ENCODE measurements at places on chromosomes 4 and X.
A peak's percentile ranks its signal among the peaks of the same experiment; 100 is the strongest.

DNA sequence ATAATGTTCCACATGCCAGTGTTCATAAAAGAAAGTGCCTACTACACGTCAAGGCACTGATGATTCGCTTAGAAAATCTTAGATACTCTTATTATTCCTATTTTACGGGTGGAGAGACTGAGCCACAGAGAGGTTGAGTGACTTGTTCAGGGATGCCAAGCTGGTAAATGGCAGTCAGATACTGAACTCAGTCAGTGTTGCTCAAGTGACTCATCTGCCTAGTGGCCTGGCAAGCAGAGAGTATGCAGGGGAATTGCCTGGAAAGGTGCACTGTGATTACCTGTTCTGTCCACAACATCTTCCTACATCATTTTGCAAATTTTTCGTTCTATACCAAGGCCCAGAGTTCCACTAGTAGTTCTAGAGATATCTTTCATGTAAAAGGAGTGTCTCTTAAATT lies 68.4 kb downstream of the RAPGEF2 start:
- H3K27me3 ChIP-seq = no peaks in the 10 kb centered on the region
- DNase-seq = peak; percentile 29
- no peak overlapping the region for H3K4me3 ChIP-seq

DNA sequence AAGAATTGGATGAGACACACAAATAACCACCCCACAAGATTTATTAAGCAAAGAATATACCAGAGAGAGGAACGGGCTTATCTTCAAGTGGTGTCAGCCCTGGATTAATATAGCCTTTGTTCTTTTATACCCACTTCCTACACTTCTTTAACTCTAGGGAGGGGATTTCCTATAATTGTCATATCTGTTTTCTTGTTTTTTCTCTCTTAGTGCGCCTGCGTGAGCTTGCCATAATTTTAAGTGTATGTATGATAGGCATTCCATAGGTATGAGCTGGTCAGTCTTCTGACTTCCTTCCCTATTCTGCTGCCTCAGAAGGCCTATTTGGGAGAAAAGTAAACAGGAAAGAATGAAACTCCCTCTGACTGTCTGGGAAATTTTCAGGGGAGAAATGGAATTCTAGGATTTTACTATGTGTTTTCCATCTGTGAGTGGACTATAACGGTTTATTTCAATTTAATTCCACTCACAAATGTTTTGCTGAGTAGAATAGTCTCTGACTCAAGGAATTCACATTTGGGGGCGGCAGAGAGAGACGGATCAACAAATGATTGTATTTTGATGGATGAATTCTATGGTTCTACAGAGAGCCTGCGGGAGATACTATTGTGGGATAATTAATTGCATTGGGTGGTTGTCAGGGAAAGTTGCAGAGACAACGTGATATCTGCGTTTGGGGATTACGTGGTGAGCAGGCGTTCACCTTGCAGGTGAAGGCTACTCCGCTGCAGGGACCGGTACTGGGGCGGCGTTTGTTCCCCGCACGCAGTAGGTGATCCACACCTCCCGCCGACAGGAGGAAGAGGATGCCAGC lies 626 bp upstream of the CEP135 start:
- H3K27ac ChIP-seq = peak overlapping the region; percentile 91
- peaks cover 18% of the 10 kb centered on the region for H3K36me3 ChIP-seq
- peak overlapping the region; percentile 80 for H3K4me3 ChIP-seq
- DNase-seq = peak; percentile 56

DNA sequence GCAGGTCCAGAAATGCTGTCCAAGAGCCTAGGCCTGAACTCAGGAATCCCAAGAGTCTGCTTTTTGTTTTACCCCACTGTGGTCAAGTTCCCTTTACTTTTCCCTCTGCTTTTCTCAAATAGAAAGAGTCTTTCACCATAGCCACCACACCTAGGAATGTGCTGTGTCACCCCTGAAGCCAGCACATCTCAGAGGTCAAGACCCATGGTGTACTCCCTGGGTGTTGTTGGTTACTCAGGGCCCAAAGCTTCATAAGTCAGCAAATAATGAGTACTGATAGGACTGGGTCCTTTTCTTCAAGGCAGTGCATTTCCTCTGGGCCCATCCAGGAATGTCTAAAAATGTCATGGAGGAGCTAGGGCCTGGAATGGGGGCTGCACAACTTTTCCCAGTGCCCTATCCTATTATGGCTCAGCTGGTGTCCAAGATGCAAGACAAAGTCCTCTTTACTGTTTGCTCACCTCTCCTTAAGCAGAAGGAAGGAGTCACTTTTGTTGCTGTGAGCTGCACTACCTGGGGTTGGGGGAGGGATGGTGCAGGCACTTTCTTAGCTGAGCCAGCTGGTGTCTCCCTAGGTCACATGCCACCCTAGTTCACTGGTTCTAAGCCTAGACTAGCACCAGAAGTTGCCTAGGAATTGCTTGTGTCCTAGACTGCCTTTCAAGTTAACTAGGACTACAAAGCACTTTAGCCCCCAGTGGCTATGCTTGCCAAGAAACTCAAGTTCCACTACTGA lies 62.4 kb upstream of the RXFP1 start:
- no peaks in the 10 kb centered on the region for H3K4me1 ChIP-seq
- no peak overlapping the region for H3K4me3 ChIP-seq
- DNase-seq = no peak
- H3K27ac ChIP-seq = no peak overlapping the region

GRCh38 chrX:72340041-72340440 lies 34.3 kb upstream of the CITED1 start:
- no peak overlapping the region for H3K4me3 ChIP-seq
- H3K27ac ChIP-seq = no peak overlapping the region
- H3K4me1 ChIP-seq = no peaks in the 10 kb centered on the region
- H3K36me3 ChIP-seq = peaks cover 2% of the 10 kb centered on the region
- no peaks in the 10 kb centered on the region for H3K27me3 ChIP-seq
- no peak for DNase-seq

DNA sequence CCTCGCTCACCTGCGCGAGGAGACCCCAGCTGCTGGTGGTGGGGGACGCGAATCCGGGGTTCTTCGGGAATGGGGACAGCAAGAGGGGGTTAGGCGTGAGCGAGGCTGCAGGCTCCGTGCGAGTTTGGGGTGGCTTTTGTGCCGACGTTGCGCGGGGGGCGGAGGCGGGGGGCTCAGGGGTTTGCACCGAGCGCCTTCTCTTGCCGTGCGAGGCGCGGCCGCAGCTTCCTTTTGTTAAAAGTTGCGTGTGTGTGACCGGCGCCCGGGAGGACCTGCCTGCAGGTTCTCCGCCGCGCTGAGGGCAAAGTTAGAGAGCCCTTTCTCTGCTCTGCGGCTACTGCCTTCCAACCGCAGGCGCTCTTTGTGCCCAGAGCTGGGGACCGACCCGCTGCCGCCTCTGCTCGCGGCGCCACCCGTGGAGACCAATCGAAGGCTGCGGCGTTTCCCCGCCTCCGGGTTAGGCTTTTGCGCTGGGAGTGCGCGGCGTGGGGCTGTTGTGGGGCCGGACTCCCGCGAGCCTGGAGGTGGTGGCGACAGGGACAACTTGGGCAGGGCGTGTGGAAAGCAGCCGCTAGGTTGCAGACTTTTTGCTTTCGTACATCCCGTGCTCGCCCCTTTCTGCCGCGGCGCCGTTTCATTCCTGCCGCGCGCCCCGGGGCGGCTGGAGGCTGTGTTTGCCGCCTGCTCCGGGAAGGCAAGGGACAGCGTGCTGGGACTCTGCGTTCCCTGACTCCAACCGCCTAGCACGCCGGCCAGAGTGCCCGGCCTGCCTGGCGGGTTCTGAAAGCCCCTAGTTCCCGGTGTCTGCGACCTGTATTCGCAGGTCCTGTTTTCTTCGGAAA lies 716 bp downstream of the KIT start:
- no peak overlapping the region for H3K27ac ChIP-seq
- peak; percentile 45 for DNase-seq
- peaks cover 11% of the 10 kb centered on the region for H3K4me1 ChIP-seq
- H3K4me3 ChIP-seq = peak overlapping the region; percentile 68

DNA sequence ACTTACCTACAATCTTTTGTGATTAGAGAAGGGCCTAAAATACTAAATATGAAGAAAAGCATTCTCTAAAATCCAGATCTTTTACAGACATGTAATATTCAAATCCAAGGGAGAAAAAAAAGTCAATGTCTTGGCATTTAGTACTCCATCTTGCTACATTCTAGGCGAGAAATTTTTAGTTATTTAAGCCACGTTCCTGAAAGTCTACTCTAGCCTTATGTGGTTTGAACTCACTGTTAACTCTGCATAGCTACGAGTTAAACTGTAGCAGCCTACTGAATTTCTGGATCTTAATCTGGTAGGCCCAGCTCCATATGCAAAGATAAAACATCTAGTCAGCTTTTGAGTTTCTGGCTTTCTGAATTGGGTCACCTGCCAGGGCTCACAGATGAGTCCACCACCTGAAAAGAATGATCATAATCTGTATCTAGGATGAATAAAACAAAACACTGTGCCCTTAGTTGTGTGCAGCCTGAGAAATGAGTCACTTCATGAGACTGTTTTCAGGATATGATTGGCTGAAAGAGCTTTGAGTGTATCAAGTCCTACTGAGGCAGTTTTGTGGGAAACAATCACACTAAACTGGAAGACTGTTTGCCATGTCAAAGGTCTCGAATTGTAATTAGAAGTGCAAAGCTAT lies 3.2 kb upstream of the NEK1 start:
- peak overlapping the region; percentile 66 for H3K27ac ChIP-seq
- no peaks in the 10 kb centered on the region for H3K36me3 ChIP-seq
- no peaks in the 10 kb centered on the region for H3K27me3 ChIP-seq
- H3K4me3 ChIP-seq = no peak overlapping the region
- peak; percentile 64 for DNase-seq

- H3K4me3 ChIP-seq = no peak overlapping the region
- no peak overlapping the region for H3K27ac ChIP-seq
- peaks cover 23% of the 10 kb centered on the region for H3K36me3 ChIP-seq
- H3K27me3 ChIP-seq = no peaks in the 10 kb centered on the region
Measured at GRCh38 chr4:98352396-98352795, 91.2 kb downstream of the RAP1GDS1 start.

DNA sequence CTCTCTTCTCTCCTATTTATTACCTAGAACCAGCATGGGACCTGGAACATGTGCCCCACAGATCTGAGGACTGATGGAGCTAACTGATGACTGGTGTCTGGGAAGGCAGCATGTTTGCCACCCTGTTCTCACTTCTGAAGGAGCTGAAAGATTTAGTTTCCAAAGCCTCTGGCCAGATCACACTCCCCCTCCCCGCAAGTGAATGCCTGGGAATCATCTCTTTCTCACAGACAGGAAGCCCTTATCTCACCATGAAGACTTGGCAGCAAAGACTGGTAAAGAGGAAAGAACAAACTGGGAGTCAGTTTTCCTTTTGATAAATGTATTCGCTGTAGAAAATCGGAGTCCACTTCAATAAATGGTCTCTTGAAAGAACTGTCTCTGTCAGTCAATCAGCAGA lies 21.0 kb upstream of the PCYT1B start:
- no peaks in the 10 kb centered on the region for H3K4me1 ChIP-seq
- no peaks in the 10 kb centered on the region for H3K27me3 ChIP-seq
- no peak overlapping the region for H3K27ac ChIP-seq
- H3K4me3 ChIP-seq = no peak overlapping the region
- H3K36me3 ChIP-seq = no peaks in the 10 kb centered on the region

DNA sequence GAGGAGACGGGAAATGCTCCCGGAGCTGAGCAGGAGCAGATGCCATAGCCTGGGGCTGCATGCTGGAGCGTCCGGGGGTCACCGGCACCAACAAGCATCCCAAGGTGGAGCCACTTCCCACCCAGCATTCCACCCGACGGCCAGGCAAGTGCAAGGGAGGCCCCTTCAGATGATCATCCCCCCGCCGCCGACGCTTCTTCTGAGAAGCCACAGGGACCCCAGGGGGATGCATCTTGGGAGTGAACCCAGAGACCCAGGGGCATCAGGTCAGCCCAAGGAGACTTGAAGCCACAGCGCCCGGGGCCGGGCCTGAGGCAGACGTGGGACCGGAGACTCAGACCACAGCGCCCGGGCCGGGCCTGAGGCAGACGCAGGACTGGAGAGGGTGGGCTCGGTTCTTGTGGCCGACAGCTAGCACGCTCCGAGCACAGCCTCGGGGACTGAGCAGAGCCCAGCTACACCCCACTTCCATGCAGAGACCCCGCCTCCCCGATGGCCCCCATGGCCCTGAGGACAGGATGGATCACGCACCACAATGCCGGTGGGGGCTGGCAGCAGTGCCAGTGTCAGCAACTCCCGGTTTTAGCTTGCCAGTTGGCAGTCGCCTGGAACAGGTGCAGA lies 33.0 kb upstream of the CPLX1 start:
- no peak overlapping the region for H3K4me3 ChIP-seq
- no peaks in the 10 kb centered on the region for H3K4me1 ChIP-seq
- no peaks in the 10 kb centered on the region for H3K27me3 ChIP-seq
- no peak for DNase-seq
- no peak overlapping the region for H3K27ac ChIP-seq

- H3K27me3 ChIP-seq = peaks cover 25% of the 10 kb centered on the region
- no peaks in the 10 kb centered on the region for H3K4me1 ChIP-seq
- no peak overlapping the region for H3K4me3 ChIP-seq
Measured at GRCh38 chr4:154473497-154473896, 18.1 kb downstream of the DCHS2 start.

GRCh38 chr4:3313139-3313538 lies 20.3 kb downstream of the RGS12 start:
- H3K36me3 ChIP-seq = peaks cover 3% of the 10 kb centered on the region
- no peak for DNase-seq
- no peaks in the 10 kb centered on the region for H3K27me3 ChIP-seq
- no peak overlapping the region for H3K4me3 ChIP-seq

GRCh38 chr4:185839194-185839712 lies 27.3 kb upstream of the SORBS2 start:
- DNase-seq = no peak
- H3K27ac ChIP-seq = no peak overlapping the region
- no peaks in the 10 kb centered on the region for H3K27me3 ChIP-seq
- no peak overlapping the region for H3K4me3 ChIP-seq
- no peaks in the 10 kb centered on the region for H3K4me1 ChIP-seq

- H3K36me3 ChIP-seq = no peaks in the 10 kb centered on the region
- DNase-seq = no peak
- peaks cover 6% of the 10 kb centered on the region for H3K27me3 ChIP-seq
- H3K4me3 ChIP-seq = no peak overlapping the region
- H3K27ac ChIP-seq = no peak overlapping the region
Measured at GRCh38 chr4:101823864-101824263, 33.3 kb downstream of the BANK1 start.

GRCh38 chr4:30756553-30756952 lies 36.4 kb downstream of the PCDH7 start:
- no peak overlapping the region for H3K27ac ChIP-seq
- no peak overlapping the region for H3K4me3 ChIP-seq
- DNase-seq = no peak

DNA sequence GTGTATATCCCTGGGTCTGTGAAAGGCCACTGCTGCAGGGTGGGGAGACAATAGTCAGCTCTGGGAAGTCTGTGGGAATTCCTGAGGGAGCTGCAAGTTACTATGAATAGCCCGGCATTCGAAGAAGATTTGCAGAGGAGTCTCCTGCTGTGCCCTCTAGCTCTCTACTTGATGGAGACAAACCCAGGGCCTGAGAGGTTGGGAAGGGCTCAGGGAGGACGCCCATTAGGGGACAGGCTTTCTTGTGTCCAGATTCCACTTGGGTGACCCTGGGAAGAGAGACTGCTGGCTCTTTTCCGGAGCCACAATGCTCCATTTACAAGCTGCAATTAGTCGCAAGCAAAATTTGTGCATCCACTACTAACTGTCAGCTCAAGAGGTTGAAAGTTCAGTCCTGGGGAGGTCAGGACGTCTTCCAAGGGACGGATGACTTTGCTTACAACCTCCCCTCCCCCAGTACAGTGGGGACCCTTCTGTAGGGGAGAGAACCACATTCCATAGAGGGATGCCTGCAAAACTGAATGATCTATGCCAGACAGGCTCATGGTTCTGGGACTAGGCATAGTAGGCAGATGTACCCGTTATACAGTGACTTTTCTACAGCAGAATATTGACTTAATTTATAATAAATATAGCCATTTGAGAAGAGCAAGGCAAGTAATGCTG lies 48.2 kb upstream of the PHOX2B start:
- H3K4me1 ChIP-seq = no peaks in the 10 kb centered on the region
- no peak for DNase-seq
- H3K4me3 ChIP-seq = no peak overlapping the region
- peaks cover 6% of the 10 kb centered on the region for H3K27me3 ChIP-seq

All from activated CD4-positive, alpha-beta memory T cell treated with anti-CD3 and anti-CD28 coated beads for 36 hours (primary cell).